ENCODE measurements at places on chromosomes 7 and 10.

DNA sequence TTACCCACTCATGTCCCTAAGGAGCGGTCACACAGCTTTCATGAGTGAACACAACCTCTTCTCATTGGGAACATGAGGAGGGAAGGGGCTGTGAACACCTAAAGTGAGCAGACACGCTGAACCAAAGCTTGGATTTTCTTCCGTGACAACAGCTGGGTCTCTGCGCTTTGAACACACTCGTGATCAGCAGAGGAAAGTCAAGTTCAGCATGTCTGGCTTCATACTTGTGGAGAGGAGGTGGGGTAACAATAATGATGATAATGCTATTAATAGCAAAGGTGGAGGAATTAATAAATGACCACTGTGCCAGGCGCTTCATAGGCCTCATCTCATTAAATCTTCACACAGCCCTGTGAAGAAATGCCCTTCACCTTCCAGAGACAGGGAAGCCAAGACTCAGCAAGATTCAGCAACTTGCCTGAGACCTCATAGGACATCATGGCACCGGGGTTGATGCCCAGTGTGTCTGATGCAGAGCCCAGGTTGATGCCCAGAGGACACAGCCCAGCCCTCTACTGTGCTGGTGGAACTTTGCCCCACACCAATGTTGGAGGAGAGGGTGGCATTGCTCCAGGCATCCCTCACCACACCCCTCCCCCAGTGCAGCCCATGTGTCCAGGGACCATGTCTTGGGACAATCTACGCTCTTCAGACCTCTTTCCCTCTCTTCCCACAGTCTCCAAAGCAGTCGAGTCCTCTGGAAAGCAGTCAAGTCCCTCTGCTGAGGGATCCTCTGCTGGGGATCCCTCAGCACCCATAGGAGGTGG lies 40.6 kb downstream of the GSDME start:
- DNase-seq: no peak

DNA sequence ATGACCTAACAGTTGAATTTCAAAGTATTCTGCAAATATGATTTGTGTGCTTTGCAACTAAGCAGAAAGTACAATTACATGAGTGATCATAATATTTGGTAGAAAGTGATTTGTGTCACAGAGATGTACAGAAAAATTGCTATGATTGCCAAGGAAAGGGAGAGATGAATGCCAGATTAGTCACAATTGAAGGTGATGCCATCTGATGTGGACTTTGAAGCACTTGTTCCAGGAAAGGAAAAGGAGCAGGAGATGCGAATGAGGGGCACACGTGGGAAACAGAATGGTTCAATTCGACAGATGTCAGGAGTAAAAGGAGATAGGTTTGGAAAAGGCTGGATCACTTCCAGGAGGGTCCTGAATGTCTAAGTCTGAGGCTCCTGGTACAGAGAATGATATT lies 153.1 kb upstream of the LAMB4 start:
- no peak for DNase-seq

GRCh38 chr10:132118366-132118765 lies 52.6 kb downstream of the JAKMIP3 start:
- DNase-seq: no peak

GRCh38 chr7:138885383-138886147 lies 87.6 kb upstream of the ATP6V0A4 start:
- DNase-seq: no peak

DNA sequence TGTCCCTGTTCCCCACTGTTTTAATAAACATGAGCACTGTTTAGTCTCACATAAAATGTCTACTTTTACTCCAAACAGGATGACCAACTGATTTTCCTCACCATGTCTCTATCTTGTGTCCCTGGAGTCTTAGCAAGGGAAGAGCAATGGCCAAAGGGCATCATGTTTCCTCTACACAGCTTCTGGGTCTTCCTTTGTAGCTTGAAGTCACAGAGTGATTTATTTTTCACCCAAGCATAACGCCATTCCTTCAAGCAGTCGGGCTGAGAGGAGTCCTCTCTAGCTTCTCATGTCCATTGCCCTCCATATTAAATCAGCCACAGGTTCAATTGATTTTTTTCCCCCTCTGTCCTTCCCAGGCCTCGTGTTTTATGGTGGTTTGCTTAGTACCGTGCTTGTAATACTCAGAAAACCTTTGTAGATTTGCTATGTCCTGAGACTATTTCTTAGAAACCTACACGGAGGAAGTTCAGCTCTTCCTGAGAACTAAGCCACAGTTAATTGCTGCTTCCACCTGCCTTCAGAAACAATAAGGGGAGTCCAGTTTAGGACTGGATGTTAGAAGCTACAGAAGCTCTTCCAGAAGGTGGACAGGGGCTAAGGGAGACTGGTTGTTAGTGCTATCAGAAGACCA lies 178.8 kb downstream of the CREB5 start:
- DNase-seq: no peak

GRCh38 chr7:34904987-34905386 lies 132.3 kb downstream of the DPY19L1 start:
- DNase-seq: no peak

Data from HFFc6 (cell line).